Activated naive CD8-positive, alpha-beta T cell treated with anti-CD3 and anti-CD28 coated beads for 36 hours (primary cell): ENCODE measurements at places on chromosomes 12 and 14. TPM values are rescaled to one million over a fixed set of nuclear protein-coding genes. Genes with fewer than 3 reads are reported as not detected.

GRCh38 chr12:31471051-31471450, 119.9 kb downstream of the DENND5B start:
- no peak for DNase-seq

GRCh38 chr12:54282949-54283593, 2.5 kb downstream of the HNRNPA1 start:
- peak; percentile 32 for DNase-seq

- no peak for DNase-seq
These were observed 194.7 kb downstream of the EXOC5 start for GRCh38 chr14:57073986-57074385.

- DNase-seq: no peak
These were observed 24.7 kb upstream of the ADIPOR2 start for GRCh38 chr12:1666215-1666614.

- no peak for DNase-seq
These were observed 57.6 kb downstream of the MDM2 start for GRCh38 chr12:68865399-68866164.

DNA sequence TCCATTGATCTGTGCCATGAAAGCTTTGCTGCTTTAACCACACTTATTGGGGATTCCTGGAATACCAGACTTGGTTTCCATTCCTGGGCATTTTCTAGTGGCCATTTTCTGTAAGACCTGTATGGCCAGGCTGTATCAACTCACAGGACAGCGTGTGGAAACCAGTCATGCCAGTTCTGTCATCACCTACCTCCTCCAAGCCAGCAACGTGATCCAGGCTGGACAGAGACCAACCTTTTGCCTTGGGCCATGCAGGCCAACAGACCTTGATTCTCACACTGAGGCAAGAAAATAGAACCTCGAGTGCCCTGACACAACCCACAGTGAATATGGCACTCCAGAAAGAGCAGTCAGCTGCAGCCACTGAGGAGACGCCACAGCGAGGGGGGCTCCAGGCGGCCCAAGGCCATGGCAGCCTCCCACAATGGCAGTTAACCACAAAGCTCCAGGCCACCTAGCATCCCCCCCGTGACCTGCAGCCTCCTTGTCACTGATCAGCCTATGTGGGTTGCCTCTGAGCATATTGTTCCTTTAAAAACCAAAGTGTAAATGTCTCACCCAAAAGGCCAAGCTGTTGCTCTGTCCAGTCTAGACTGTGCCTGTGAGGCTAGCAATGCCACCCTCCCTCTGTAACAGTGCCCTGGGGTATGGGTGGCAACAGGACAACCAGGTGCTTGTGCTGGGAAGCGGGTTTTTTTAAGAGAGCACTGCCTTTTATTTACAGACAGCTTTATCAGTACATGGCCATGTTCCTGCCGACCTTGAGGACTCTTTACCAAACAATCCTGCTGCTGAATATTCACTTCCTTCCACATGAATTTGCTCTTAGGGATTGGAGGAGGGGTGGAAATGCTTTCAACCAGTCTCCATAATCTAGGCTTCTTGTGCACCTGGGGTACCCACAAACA, 168.7 kb upstream of the HIF1A start:
- no peak for DNase-seq

GRCh38 chr12:54296393-54297099, 4.3 kb downstream of the NFE2 start:
- no peak for DNase-seq

Gene USP44
- 18.7 TPM for total RNA-seq

Gene TAS2R46
- total RNA-seq: 0.48 TPM

Gene DCAF5
- total RNA-seq: 35.1 TPM

Gene PIK3C2G
- not detected for total RNA-seq

Gene B4GALNT1
- total RNA-seq: 1.5 TPM

Gene LPAR5
- total RNA-seq: 7.3 TPM

Gene PGF
- total RNA-seq: not detected

Gene KLRB1
- total RNA-seq: not detected

Gene SIX6
- not detected for total RNA-seq

Gene PLEKHG7
- total RNA-seq: not detected
